HFF-Myc (cell line): ENCODE measurements at places on chromosomes 5 and 9.

GRCh38 chr9:27659571-27659970 is 86.3 kb upstream of the C9orf72 start:
- DNase-seq = no peak

DNA sequence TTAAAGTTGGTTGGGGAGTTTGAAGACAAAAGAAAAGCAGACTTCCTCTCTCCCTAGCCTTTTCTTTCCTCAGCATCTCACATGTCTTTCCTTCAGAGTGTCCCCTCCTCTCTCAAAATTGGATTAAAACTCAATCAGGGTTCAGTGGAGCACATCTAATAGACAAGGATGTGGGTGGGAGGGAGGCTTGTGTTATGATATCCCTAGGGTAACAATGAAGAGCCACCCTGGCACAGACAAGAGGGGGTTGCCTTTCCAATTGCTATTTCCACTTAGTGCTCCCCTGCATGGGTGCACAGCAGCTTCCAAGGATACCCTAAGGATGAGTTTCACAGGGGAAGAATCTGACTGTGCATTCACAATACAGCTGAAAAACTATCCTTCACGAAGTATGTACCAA is 585.2 kb upstream of the C9orf72 start:
- DNase-seq = no peak

DNA sequence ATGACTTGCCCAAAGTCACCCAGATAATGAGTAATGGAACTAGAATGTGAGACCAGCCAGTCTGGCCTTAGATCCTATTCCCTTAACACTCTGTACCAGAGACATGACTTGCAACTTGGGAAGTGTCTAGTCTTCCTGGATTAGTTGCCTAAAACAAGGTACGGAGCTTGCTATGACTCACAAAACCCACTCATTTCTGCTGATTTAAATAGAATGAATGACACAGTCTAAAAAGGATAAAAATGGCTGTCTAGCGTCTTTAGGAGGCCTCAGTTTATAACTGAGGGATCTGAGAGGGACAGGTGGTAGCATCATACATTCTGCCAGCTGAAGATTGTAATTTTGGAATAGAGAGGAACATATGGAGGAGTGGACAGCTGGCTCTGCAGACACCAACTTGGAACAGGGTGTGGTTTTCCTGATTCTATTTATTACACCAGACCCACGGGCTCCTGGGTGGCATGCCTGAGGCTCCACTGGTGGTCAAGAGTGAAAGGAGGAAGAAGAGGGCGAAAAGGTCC is 62.7 kb downstream of the ABLIM3 start:
- DNase-seq = no peak

DNA sequence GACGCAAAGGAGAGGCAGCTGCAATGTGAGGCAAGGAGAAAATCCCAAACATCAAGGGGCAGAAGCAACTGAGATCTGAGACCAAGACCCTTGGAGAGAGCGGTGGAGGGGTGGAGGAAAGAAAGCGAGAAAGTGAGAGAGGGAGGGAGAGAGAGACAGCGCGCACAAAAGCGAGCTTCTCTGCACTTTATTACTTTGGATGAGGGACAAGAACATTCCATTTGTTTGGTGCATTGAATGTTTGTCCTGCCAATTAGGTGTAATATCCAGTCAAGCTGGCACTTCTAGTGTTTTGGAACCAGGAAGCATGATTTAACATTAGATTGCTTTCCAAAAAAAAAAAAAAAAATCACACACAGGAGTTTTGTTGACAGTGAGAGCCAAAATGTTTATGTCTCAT is 1.4 kb downstream of the CAST start:
- no peak for DNase-seq

- DNase-seq = no peak
These were observed 215.1 kb upstream of the ZNF608 start for GRCh38 chr5:124961521-124961920.

DNA sequence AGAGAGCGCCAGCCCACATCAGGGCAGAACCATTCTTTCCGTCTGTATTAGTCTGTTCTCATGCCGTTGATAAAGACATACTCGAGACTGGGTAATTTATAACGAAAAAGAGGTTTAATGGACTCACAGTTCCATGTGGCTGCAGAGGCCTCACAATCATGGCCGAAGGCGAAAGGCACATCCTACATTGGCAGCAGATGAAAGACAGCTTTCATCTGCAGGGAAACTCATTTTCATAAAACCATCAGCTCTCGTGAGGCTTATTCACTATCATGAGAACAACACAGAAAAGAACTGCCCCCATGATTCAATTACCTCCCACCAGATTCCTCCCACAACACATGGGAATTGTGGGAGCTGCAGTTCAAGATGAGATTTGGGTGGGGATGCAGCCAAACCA is 4.7 kb upstream of the FSD1L start:
- DNase-seq = no peak

DNA sequence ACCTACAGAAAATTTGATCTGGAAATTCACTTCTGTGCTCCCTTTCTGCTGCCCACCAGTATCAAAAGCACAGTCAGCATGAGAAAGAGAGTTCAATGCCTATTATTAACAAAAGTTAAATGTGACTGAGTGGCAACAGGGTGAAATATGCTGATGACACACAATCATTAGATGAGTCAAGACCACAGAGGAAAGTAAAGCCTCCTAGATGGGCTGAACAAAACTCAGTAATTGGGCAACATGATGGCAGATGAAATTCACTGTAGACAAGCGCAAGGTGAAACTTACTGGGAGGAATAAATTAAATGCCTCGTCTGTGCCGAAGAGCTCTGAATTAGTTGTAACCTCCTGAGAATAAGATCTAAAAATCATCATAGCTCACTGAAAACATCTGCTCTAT is 752.8 kb downstream of the IRX1 start:
- no peak for DNase-seq

DNA sequence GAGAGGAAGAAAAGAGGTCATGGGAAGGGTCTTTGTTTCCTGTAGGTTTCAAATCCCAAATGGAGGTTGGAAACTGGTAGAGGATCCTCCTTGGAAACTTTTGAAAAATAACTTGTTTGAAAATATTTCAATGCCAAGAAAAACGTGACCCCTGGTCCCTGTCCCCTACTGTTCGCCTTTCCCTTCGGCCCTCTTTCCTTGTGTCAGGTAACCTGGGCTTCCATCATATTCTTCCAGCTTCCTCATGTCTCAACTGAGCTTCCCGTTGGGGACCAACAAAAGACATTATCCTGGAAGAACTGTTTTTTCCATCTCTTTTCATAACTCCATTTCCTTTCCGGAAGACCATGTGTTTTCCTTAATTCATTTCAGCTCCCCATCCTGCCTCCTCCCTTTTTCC is 266.8 kb upstream of the ANKRD55 start:
- no peak for DNase-seq

DNA sequence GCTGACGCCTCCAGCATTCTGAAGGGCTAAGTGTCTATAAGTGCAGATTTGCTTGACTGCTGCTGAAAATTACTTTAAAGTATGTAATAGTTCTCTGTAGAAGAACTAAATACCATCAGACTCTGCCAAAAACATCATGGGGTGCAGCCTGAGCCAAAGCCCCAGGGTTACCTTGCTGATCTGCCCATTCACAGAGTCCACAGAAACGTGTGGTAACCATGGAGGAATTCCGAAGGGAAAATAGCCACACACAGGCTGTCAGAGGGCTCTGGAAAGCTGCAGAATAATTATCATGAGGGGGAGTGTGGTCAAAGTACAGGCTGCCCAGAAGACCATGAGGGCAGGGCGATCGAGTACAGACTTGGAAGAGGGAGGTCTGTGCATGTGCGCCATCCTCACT is 36.4 kb downstream of the RETREG1 start:
- DNase-seq = no peak

GRCh38 chr9:19154135-19154612 is 26.9 kb upstream of the PLIN2 start:
- DNase-seq = no peak

GRCh38 chr5:172958331-172959046 is 735 bp upstream of the RPL26L1 start:
- no peak for DNase-seq

DNA sequence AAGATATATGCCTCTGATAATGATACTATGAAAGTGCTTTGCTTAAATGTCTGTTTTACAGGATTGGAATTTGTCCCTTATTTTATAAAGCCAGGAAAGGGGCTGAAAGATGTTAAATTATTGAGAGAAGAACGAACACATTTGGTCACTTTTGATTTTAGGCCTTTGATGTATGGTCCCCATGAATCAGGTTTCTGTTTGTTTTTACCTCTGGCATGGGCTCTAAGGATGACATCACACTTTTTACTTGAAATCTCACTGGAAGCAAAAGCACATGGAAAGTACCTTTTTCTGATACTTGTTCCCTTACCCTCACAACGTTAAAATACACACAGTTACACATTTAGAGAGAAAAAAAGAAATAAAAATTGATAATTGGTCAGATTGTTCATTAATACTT is 6.9 kb downstream of the OTULIN start:
- DNase-seq = no peak

DNA sequence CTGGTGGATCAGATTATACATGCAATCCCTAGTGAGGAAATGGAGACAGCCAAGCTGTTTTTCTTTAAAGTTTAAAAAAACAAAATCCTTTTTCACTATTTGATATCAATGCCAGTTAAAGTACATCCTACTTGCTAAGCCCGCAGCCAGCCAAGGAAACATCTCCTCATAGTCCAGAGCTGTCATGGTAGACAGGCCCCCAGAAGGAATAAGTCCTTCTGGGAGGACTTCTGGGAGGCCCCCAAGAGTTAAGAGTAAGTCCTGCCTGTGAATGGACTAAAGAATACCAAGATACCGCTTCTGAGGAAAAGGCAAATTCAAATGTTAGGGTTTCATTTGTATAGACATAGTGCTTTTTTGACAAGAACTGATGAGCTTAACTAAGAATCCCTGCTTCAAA is 38.3 kb downstream of the MOCS2 start:
- DNase-seq = no peak

DNA sequence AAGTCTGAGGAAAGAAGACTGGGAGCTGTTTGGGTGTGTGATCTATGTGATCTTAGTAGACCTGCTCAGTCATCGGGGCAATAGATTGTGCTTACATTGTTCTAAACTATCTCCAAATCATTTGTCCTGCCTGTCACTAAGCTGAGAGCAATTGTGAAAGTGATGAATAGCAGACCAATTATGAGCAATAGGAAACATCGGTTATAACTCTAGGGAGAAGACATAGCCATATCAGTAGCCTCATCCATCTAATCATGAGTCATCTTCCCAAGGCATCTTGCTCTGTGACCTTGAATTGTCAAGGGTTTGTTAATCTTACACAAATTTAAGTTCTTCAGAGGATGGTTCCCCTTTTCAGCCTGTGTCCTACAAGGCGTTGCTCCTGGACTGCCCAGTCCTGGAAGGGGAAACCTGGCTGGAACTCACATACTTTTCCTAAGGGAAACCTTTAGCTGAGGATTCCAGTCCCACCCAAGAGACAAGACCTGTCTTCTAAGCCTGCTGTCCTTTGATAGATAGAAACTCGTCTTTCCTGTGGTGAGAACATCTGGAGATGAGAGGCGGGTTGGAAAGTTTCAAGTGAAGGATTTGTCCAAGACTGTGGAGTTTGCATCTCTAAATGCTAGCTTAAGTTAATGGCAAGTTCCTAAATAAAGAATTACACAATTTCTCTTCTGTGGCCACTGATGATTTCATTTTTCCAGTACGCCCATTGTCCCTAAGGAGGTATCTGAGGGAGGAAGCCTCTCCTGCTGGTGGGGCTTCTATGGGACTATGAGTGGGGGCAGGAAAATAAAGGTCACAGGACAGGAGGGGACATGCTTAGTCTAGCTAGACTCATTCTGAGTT is 53.9 kb upstream of the TRIM32 start:
- no peak for DNase-seq

DNA sequence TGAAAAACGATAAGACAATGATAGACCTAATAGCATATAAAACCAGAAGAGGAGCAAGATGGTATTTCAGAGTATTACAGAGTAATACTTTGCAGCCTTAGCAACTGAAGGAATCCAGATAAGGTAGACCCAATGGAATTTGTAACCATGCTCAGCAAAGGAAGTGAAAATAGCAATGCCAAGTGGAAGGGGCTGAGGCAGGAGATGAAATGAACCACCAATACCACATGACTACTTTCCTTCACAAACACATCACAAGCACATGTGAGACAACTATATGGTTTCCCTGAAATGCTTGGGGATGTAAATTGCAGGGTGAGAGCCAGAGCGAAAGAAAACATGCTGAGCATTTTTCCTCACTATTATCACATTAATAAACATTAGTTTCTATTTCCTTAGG is 79.8 kb upstream of the MELK start:
- no peak for DNase-seq
